Lung (tissue), 17 donors: ENCODE measurements at places on chromosomes 16 and 17.

GRCh38 chr17:43817826-43818225 lies 15.1 kb downstream of the MPP3 start:
- no peak for DNase-seq

DNA sequence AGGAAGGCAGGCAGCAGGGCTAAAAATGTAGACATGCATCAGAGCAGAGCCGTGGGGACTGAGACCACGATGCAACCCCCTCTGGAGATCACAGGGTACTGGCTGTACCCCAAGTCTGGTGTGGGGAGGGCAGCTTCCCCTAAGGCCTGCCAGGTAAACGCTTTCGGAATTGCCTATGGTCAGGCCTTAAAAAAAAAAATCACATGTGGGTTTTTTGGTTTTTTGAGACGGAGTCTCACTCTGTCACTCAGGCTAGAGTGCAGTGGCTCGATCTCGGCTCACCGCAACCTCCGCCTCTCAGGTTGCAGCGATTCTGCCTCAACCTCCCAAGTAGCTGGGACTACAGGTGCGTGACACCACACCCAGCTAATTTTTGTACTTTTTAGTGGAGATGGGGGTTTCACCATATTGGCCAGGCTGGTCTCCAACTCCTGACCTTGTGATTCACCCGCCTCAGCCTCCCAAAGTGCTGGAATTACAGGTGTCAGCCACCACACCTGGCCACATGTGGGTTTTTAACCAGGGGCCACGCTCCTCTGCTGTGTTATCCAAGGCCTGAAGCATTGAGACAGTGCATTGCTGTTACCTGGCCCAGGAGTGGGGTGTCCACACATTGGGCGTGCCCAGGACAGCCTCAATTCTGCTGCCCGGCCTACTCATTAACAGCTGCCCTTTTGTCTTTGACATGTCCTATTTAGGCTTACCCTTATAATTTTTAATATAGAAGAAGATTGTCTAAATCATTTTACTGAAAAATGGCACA lies 50.4 kb downstream of the LITAF start:
- no peak for DNase-seq

GRCh38 chr17:52147431-52147830 lies 11.1 kb downstream of the CA10 start:
- no peak for DNase-seq

DNA sequence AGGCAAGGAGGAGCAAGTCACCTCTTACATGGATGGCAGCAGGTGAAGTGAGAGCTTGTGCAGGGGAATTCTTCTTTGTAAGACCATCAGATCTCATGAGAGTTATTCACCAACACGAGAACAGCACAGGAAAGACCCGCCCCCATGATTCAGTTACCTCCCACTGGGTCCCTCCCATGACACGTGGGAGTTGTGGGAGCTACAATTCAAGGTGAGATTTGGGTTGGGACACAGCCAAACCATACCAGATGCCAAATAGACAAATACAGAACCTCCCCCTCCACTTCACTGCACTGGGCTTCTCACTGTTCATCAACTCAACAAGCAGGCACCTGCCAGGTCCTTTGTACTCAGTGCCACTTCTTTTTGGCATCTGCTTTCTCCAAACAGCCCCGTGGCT lies 100.2 kb downstream of the WSCD1 start:
- DNase-seq: no peak

- no peak for DNase-seq
These were observed 973 bp upstream of the IL4R start for GRCh38 chr16:27312580-27313421.

- no peak for DNase-seq
These were observed 2.0 kb upstream of the NOB1 start for GRCh38 chr16:69756705-69757104.

GRCh38 chr17:40646791-40647623 lies 611 bp downstream of the SMARCE1 start:
- DNase-seq: no peak

DNA sequence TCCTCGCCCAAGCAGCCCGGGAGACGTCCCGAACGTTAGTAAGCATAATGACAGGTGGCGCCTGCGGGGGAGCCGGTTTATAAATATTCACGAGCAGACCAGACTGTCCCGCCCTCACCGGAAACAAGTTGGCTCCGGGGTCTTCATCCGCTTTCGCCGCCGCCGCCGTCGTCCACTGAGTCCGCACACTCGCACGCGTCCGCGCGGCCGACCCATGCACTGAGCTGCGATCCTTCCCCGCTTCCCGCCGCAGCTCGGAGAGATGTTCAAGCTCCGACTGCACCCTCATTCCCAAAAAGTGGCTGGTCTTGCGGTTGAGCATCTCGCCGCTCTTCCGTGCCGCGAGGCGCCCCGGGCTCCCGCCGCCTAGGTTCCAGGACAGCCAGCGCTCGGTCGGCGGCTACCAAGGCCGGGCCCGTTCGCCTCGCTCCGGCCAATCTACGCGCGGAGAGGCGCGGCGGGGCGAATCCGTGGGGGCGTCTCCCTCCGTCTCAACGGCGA lies 385 bp downstream of the CFAP119 start:
- peak; percentile 28 for DNase-seq

DNA sequence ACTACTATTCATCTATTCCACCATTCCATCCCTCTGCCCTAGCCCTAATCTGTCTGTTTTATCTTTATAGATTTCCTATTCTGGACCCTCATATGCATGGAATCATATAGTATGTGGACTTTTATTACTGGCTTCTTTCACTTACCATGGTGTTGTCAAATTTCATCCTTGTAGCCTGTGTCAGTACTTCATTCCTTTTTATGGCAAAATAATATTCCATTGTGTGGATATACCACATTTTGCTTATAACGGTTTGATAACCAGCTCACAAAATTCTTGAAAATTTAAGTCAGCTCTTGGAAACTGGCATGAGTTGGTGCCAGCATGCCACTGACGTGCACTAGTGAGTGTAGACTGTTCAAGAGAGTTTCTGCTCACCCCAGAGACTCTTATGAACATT lies 30.3 kb upstream of the MRC2 start:
- DNase-seq: no peak

DNA sequence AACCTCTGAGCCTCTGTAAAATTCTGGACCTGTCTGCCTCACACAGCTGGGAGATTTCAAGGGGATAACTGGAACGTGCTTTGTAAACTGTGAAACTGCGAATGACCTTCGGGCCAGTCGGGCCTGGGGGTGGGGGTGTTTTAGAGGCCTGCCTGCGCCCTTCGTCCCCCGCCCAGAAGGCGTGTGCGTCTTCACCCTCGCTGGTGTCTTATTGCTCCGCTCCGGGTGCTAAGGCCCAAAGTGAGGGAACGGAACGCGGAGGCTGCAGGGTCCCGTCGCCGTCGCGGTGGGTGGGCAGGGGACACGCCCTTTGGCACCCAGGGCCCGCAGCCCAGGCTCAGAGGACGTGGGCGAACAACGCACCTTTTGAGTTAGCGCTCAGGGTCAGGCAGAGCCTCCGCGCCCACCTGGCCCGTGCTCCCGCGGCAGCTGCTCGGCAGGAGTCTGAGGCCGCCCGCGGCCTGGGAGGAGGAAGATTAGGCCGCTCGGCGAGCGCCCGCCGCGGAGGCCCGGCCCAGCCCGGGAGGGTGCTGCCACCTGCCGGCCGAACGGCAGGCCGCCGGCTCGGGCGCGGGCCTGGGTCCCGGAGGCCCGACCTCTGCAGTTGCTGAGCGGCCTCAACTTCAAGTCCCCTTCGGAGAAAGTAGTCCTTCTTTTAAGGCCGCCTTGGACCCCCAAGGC lies 29.7 kb downstream of the DCAKD start:
- peak; percentile 78 for DNase-seq

DNA sequence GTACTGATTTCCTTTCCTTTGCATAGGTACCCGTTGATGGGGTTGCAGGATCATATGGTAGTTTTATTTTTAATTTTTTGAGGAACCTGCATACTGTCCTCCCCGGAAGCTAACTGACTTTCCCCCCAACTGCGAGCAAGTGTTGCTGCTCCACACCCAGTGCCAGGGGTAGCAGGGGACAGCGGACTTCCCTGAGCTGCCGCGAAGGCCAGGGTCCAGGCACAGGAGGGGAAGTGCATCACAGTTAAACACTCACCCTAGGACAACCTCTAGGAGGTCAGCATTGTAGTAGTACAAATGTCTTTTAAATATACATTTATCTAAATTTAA lies 201.7 kb downstream of the NPIPB11 start:
- DNase-seq: no peak

GRCh38 chr17:60102632-60103096 lies 23.9 kb upstream of the HEATR6 start:
- peak; percentile 36 for DNase-seq

DNA sequence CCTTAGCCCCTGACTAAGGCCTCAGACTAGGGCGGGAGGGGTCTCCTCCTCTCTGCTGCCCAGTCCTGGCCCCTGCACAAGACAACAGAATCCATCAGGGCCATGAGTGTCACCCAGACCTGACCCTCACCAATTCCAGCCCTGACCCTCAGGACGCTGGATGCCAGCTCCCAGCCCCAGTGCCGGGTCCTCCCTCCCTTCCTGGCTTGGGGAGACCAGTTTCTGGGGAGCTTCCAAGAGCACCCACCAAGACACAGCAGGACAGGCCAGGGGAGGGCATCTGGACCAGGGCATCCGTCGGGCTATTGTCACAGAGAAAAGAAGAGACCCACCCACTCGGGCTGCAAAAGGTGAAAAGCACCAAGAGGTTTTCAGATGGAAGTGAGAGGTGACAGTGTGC lies 12.7 kb downstream of the CES3 start:
- DNase-seq: no peak

DNA sequence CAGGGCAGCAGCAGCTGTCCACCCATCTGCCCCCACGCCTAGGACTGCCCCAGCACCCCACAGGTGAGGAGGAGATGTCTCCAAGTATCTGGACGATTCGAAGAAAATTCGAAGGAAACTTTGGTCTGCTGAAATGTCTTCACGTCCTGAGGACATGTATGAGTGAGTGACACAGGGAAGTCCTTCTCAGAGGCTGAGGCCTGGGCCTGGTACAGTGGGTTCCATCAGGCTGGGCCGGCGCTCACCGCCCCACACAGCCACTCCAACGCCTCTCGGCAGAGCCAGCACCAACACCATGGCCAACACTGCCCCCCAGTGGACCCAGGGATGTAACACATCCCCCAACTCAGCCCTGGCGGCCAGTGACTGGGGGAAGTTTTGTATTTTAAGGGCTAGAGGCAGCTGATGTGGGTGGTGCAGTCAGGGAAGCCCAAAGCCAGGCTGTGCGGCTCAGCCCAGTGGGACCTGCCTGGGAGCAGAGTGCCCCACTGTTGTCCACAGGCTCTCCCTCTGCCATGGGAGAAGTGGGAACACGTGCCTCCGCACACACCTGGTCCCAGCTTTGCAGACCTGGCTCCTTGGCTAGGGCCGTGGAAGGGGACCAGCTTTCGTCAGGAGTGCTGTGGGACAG lies 55.8 kb upstream of the FASN start:
- DNase-seq: peak; percentile 71

DNA sequence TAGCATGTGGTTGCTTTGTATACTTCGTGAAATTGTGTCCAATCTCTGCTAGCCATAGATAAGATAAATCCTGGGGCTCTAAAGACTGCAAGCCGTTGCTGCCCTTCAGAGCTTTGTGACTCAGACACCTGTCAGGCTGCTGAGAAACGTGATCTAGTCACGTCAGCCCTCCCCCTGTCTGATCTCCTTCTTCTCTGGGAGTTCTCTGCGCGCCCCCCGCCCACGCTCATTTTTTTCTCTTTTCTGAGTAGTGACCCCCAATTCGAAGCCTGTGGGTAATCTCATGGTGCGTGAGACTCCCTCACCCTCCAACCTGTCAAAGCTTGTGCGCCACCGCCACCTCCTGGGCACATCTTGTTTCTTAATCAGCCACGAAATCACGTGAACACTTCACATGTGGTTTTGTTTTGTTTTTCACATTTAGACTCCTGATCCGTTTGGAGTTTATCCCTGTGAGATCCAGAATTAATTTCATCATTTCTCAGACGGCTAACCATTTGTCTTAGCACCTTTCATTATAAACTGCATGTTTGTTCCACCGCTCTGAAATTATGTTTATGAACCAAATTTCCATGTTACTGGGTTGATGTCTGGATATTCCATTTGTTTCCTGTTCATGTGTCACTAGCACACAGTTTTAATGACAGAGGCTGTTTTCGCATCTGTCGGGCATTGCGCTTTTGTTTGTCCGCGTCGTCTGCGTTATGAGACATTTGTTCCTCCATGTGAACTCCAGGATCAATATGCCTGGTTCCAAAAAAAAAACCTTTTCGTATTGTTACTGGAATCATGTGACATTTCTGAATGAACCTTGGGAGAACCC lies 977 bp upstream of the ZNF778 start:
- DNase-seq: peak; percentile 84

DNA sequence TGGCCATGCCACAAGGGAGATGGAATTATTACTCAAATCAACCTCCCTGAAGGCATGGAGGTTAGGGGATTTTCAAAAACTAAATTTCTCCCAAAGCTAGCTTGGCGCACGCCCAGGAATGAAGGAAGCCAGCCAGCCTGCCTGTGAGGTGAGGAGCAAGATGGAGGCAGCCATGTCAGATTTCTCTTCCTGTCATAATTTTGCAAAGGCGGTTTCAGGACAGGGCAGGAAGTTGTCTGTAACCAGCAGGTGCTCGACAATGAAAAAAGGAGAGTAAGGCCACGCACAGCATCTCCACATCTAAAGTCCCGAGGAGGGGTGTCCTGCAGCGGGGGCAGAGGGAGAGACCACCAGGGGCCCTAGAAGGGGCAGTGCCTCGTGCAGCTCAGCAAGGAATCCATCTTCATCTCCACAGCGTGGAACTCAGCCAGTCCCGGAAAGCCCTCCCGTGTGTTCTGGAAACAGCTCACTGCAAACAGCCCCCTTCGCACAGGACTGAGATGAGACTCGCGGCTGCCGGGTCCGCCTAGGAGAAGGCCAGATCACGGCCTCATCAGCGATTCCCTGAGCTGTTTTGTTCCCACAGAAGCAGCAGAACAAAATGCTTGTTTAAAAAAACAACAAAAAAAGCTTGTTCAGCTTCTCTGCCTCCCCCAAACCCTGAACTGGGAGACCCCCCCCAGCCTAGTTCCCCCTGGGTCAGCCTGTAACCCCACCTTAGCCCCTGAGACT lies 47.8 kb downstream of the SLC7A5 start:
- DNase-seq: peak; percentile 38

- no peak for DNase-seq
These were observed 7.2 kb upstream of the SLC43A2 start for GRCh38 chr17:1635675-1636465.

GRCh38 chr16:79316004-79316458 lies 284.5 kb downstream of the MAF start:
- DNase-seq: no peak

GRCh38 chr17:37488607-37489196 lies 989 bp upstream of the DUSP14 start:
- DNase-seq: peak; percentile 54

GRCh38 chr16:15854906-15855703 lies 1.7 kb downstream of the MYH11 start:
- DNase-seq: no peak

- no peak for DNase-seq
These were observed 11.0 kb downstream of the FBRS start for GRCh38 chr16:30669026-30669902.

- DNase-seq: no peak
These were observed 21.9 kb downstream of the ACE start for GRCh38 chr17:63498626-63499195.

GRCh38 chr17:1730326-1731193 lies 6.1 kb downstream of the WDR81 start:
- peak; percentile 89 for DNase-seq

- DNase-seq: peak; percentile 49
These were observed 189.4 kb upstream of the CDH8 start for GRCh38 chr16:62225675-62226074.
